ENCODE measurements at places on chromosomes 2 and 18.

GRCh38 chr2:23326330-23326729 lies 58.6 kb upstream of the KLHL29 start:
- DNase-seq = no peak

- DNase-seq = no peak
These were observed 260.7 kb downstream of the FHOD3 start for GRCh38 chr18:36558234-36558633.

DNA sequence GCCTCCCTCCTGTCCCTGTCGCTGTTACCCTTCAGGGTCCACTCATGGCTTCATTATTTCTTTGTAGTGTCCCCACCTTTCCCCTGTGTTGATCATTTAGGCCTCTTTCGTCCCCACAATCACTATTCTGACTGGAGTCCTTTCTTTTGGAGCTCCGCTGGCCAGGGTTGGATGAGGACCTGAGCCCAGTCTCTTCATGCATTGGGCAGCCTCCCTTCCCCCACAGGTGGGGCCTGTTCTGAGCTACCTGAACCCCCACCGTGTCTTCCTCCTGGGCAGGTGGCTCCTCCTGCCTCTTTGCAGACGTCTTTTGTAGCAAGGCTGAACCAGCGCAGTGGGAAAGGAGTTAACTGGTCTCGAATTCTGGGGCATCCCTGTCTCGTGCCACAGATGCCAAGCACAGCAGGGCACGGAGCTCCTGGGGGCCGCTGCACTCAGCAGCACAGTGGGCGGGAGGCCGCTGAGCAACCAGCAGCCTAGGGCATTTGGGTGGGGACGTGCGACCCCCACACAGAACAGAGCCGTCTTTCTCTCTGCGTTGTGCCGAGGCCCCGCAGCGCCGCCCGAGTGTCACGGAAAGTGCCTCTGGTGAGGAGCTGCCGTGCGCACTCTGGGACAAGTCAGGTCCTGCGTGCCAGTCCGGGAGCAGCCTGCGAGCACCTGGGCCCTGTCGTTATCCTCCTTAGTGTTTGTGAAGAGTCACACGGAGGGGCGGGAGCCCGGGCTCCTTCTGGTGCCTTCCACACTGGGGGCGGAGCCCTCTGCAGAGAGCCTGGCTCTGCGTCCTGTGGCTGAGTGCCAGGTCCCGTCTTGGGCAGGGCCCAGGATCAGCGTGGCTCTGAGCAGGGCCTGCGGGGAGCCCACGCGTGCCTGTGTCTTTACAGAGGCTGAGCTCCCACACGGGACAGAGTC lies 130.1 kb downstream of the NFATC1 start:
- DNase-seq = no peak

- DNase-seq = no peak
These were observed 380.7 kb upstream of the CELF4 start for GRCh38 chr18:37946324-37946723.

- no peak for DNase-seq
These were observed 25.2 kb upstream of the FAM110C start for GRCh38 chr2:71309-72035.

- no peak for DNase-seq
These were observed 134.5 kb upstream of the TNP1 start for GRCh38 chr2:216994353-216994854.
